Fibroblast of mammary gland (primary cell): ENCODE measurements at places on chromosomes 7 and 10.

GRCh38 chr10:59333701-59334100 is 28.6 kb downstream of the FAM13C start:
- DNase-seq, result no peak

DNA sequence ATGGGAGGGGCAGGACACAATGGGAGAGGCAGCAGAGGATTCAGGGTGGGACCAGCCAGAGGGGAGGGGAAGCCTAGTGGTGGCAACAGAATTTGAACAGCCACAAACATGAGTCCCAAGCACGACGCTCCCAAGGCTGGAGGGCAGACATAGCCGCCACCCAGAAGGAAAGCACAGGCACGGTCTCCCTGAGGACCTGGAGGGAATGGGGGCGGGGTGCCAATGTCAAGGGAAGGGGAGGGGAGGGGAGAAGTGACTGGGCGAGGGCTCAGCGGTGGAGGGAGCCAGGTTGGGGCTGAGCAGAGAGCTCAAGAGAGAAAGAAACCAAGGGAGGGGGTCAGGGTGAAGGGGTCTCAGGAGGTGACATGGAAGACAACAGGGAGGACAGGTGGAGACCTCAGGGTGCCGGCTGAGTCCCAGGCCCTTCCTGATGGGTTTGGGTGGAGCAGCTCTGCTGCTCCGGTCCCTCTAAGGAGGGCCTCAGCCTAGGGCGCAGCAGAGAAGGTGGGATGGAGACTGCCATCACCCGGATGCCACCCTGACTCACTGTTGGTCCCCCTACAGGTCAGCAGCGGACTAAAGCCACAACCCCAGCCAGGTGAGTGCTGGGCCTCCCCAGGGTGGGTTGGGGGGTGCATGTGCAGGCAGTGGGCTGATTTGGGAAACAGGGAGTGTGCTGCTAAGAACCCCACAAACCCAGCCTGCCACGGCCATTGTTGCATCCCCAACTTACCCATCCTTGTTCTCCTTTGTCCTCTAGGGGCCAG is 24.2 kb downstream of the PILRA start:
- DNase-seq, result no peak

DNA sequence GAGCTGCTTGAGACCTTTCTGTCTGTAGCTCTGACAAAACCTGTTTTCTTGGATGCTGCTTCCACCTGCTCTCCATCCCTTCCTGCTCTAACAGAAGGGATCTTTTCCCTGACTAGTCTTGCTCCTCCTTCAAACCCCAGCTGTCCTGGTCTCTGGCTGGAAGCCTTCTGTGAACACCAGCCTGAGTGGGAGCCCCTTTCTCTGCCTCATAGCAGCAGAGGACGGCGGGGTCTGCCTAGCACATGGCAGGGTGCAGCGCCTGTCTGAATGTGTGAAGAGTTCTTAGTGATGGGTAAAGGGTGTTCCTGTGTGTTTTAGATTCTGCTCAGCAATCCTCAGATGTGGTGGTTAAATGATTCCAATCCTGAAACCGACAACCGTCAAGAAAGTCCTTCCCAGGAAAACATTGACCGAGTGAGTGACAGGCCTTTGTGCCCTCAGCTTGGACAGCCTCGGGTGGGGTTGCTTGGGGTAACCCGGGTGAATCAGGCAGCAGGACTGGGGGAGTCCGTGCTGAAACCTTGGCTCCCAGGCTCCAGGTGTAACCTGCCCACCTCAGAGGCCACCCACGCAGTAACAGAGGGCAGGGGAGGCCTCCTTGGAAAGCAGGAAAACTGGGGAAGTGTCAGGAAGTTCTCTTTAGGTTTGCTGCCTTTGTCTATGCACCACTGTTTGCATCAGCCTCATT is 34.1 kb downstream of the NUB1 start:
- no peak for DNase-seq

DNA sequence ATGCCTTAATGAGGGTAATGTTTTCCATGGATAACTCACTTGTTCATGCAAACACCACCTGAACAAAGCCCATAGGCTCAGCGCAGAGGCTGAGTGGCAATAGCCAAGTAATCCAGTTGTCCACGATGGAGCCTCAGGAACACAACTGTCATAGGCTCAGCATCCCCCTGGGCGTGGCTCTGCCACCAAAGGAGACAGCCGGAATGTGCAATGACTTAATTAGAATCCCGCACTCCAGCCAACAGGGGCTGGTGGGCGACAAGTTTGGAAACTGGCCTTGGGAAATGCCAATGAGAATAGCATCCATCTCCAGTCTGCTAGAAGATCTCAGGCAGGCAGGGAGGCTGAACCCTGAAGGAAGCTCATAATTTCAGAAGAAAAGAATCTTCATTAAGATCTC is 411.7 kb upstream of the NRP1 start:
- no peak for DNase-seq

DNA sequence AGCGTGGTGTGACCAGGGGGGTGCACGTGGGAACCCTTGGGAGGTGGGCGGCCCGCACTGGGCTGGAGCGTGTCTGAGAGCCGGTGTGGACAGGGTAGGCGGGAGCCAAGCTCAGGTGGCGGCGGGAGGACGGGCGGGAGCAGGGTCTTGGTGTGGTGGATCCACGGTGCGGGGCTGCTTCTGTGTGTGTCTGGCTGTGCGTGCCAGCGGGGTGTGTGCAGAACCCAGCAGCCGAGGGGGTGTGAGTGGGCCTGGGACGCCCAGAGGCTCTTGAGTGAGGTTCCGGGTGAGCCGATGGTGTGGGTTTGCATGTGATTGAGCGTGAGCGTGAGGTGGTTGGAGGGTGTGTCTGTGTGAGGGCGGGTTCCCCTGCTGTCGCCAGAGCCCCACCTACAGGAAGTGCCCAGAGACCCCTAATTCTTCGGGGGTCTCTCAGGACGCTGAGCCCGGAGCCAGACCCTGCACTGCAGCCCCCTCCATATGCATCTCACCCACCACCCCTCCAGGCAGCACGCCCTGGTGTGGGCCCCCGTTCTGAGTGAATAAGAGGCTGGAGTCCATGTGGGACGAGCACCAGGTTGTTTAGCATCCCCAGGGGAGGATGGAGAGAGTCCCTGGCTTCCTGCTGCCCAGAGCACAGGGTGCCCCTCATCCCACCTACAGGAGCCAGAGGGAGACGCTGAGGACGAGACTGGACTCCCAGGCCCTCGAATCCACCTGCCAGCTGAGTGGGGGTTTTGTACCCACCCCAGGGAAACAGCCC is 78.2 kb downstream of the ELFN1 start:
- DNase-seq, result no peak

- no peak for DNase-seq
These were observed 10.4 kb upstream of the PIP4K2A start for GRCh38 chr10:22724773-22725172.
